A549 treated with dexamethasone at 1 μM for 4 hours (cell line): ENCODE measurements at places on chromosomes 2 and 18. TPM values are rescaled to one million over a fixed set of nuclear protein-coding genes. Genes with fewer than 3 reads are reported as not detected.

The AGXT gene
- total RNA-seq: not detected in 5 replicates

The FIGN gene
- 1.3 to 3.0 TPM (median 2.7 TPM) in 5 replicates for total RNA-seq

The SLC35F6 gene
- total RNA-seq: 32.4 to 44.5 TPM (median 43.1 TPM) in 5 replicates

The ONECUT2 gene
- 0.25 to 0.68 TPM (median 0.48 TPM) in 5 replicates for total RNA-seq

The SERPINB3 gene
- total RNA-seq: 0.06 to 0.16 TPM (median 0.10 TPM) in 5 replicates

The SCYGR4 gene
- not detected in 5 replicates for total RNA-seq

The STAM2 gene
- 8.6 to 11.1 TPM (median 10.6 TPM) in 5 replicates for total RNA-seq

The KLF11 gene
- total RNA-seq: 3.0 to 4.6 TPM (median 4.3 TPM) in 5 replicates

The TTC39C gene
- total RNA-seq: 17.2 to 22.7 TPM (median 20.3 TPM) in 5 replicates

The HTR2B gene
- total RNA-seq: 0.04 TPM in 1 of 5 replicates, not detected in the others

The HSBP1L1 gene
- 9.7 to 13.3 TPM (median 11.6 TPM) in 5 replicates for total RNA-seq

The SERPINB10 gene
- total RNA-seq: not detected in 5 replicates

The CRYGB gene
- not detected in 5 replicates for total RNA-seq

The DLGAP1 gene
- total RNA-seq: 0.02 to 0.06 TPM (median 0.04 TPM) in 3 of 5 replicates, not detected in the others

The NOSTRIN gene
- 1.7 to 2.9 TPM (median 2.1 TPM) in 5 replicates for total RNA-seq

The MBD1 gene
- total RNA-seq: 24.7 to 35.9 TPM (median 33.3 TPM) in 5 replicates
